Activated naive CD4-positive, alpha-beta T cell (primary cell): ENCODE measurements at places on chromosomes 16 and 17.

DNA sequence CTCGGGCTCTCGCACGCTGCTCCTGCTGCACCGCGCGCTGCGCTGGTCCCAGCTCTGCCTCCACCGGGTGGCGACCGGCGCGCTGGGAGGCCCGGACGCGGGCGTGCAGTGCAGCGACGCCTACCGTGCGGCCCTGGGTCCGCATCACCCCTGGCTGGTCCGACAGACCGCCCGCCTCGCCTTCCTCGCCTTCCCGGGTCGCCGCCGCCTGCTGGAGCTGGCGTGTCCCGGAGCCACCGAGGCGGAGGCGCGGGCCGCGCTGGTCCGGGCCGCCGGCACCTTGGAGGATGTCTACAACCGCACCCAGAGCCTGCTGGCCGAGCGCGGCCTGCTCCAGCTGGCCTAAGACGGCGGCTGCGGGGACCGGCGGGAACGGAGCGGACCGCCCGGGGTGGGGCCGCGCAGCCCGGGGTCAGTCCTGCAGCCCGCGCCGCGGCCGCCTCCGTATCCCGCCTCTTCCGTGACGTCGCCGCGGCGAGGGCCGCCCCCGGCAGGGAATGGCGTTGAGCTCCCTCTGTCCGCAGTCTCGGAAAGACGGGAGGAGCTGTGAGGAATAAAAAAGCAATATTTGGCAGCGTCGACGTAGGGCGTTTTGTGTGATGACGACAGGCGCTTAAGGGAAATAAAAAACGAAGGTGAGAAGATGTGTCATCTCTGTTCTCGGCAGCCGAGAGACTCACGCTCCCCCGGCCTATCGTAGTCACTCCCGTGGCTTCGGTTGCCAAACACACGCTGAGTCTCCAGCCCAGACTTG is 1.4 kb downstream of the GLTPD2 start:
- DNase-seq, result peak; percentile 28

DNA sequence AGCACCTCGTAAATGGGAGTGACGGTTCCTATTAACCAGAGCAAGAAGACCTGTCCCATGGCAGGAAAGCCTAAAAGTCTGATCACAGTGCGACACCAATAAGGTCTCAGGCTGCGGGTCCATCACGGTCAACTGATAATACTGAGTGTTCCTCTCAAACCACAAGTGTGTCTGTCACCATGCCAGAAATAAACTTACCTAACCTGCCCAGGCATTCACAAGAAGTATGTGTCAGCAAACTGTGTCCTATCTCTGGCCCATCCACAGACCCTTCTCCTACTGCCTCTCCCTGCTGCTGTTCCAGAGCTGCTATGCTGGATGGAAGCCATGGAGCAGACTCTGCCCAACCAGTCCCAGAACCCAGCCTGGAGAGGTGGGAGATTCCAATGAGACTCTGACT is 73.5 kb downstream of the ZNF423 start:
- DNase-seq, result no peak

DNA sequence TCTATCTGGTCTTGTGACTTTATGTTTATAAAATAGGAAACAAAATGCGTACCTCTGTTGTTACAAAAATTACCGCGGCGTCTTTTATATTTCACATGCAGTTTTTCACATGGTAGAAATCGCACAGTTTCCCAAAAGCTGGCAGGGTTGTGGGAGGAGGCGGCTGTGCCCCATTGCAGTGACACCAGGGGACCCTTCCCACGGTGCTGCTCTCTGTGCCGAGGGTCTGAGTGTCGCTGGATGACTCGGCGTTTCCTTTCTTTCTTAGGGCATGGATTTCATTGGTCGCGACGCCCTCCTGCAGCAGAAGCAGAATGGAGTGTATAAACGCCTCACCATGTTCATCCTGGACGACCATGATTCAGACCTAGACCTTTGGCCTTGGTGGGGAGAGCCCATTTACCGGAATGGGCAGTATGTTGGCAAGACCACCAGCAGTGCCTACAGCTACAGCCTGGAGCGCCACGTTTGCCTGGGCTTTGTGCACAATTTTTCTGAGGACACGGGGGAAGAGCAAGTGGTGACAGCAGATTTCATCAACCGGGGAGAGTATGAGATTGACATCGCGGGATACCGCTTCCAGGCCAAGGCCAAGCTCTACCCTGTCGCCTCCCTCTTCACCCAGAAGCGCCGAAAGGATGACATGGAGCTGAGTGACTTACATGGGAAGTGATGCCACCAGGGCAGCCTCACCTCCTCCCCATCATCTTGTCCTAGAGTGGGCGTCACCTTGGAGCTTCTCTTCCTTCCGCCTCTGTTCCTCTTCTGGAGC is 17.2 kb upstream of the CLEC18C start:
- DNase-seq, result no peak

DNA sequence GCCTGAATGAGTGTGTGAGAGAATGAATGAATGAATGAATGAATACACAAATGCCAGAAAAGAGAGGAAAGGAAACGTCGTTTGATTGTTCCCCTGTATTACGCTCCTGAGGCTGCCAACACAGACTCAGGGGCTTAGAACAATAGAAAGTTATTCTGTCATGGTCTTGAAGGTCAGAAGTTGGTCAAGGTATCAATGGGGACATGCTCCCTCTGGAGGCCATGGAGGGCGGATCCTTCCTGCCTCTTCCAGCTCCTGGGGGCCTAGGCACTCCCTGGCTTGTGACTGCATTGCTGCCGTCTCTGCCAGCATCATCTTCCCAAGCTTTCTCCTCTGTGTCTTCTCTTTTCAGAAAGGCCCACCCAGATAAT is 1.5 kb upstream of the SLC38A8 start:
- no peak for DNase-seq

DNA sequence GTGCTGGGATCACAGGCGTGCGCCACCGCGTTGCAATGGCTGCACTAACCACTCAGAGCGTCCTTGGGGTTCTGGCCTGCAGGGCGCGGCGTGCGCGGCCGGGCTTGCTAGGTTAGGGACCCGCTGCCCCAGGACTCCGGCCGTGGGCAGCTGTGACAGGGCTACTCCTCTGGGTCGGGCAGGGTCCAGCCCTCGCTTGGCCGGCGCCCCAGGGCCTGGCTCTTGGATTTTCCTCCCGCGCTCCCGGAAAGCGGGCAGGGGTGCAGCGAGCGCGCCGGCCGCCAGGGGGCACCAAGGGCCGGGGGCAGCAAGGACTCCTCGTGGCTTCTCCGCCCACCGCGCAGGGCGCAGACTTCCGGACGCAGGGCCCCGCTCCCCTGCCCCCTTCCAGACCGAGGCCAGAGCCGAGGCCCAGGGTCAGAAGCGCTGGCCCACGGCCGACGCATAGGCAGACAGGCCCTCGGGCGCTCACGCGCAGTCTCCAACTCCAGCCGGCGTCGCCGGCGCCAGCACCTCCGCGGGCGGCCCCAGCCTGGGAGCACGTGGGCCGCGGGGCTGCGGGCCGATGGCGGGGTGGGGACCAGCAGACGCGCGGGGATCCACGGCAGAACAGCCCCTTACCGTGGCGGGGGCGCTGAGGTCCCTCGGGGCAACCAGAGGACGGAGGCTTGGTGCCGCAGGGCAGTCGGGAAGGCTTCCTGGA is 355 bp downstream of the TLE7 start:
- DNase-seq, result no peak

- peak; percentile 39 for DNase-seq
These were observed 831 bp downstream of the RPL13 start for GRCh38 chr16:89561142-89561883.

GRCh38 chr16:50573947-50574744 is 25.9 kb downstream of the NKD1 start:
- DNase-seq, result no peak

- no peak for DNase-seq
These were observed 37.9 kb downstream of the CMIP start for GRCh38 chr16:81482329-81483063.

DNA sequence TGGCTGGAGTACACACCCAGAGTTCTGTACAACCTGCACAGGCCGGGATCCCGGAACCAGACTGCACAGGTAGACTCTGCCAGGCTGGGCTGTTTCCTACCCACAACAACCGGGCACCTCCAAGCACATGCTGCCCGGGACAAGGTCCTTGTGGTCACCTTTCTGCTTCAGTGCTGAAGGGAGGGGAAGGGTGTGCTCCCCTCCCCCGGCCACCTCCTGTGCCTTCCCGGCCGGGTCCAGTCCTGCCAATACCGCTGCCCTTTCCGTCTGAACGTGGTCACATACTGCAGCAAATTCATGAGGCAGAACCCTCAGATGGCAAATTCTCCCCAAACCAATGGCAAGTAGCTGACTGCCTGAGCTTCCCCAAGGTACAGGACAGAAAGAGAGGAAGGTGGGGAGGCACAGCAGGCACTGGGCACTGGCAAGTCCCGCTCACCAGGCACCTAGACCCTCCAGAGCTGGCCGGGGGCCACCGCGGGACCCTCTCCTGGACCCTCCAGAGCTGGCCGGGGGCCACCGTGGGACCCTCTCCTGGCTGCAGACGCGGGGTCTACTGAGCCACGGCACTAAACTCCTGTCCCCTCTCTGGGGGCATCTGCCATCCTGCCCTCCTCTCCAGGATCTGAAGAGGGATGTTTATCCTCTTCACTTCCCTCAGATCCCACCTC is 22.8 kb downstream of the SLC43A2 start:
- no peak for DNase-seq

GRCh38 chr16:15954814-15955151 is 5.4 kb downstream of the ABCC1 start:
- DNase-seq, result no peak

DNA sequence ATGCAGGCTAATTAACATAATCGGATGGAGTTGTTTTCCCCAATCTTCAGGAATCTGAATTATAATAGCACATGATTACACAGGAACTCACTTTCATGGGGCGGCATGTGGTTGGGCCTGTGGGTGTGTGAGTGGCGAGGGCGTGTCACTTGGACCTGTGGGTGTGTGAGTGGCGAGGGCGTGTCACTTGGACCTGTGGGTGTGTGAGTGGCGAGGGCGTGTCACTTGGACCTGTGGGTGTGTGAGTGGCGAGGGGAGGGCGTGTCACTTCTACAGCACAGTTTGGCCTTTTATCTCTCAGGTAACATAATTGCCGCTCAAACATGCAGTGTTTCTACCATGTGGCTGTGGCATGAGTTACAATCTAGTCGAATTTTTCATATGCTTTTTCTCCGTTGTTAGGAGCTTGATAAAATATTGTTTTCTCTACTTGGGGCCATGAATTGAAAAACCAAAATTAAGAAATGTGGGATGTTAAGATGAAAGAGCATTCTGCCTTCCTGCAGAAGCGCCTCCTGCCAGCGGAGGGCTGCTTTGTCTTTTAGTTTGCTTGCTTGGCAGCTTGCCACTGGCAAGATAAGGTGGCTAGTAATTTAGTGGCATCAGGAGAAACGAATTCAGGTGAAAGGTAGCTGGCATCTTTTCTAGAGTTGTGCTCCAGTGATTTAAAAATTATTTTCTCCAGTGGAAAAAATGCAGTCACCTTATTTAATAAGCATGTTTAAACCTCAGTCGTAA is 36.2 kb downstream of the USP10 start:
- DNase-seq, result no peak

GRCh38 chr16:87201052-87201451 is 116.1 kb downstream of the C16orf95 start:
- DNase-seq, result no peak

DNA sequence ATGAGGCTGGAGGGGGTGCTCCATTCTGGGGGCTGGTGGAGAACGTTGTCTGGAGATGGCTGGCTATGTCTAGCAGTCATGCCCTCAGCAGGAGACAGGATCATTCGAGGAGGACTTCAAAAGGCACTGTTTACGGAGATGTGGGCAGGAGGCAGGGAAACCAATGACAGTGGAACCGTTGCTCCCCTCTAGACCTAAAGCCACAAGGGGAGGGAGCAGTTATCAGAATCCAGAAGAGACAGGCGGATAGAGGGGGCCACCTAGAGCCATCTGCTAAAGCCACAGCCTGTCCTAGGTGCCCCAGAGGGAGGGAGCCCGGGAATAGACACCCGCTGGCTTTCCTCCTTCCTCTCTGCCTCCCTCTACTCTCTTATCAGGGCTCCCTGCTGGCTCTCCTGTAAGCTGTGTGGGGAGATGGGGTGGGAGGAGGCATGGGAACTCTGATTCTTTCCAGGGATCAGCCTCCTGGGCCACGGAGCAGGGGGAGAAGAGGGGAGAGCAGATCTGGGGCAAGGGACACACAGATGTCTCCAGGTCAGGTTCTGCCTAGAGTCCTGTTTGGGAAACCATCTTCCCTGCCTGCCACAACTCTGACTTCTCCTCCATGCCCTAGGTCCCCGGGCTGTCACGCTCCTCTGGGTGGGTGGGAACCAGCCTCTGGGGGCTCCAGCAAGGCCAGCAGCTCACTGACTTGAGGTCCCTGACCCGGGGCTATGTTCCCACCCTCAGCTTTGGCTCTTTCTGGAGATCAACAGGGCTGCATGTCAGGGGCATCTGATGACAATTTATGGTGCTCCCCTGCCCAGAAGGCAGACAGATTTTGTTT is 42.3 kb downstream of the IRX3 start:
- no peak for DNase-seq
